ENCODE measurements at places on chromosomes 1 and 21.

GRCh38 chr1:227169343-227169742 lies 148.9 kb downstream of the CDC42BPA start:
- no peak for DNase-seq

DNA sequence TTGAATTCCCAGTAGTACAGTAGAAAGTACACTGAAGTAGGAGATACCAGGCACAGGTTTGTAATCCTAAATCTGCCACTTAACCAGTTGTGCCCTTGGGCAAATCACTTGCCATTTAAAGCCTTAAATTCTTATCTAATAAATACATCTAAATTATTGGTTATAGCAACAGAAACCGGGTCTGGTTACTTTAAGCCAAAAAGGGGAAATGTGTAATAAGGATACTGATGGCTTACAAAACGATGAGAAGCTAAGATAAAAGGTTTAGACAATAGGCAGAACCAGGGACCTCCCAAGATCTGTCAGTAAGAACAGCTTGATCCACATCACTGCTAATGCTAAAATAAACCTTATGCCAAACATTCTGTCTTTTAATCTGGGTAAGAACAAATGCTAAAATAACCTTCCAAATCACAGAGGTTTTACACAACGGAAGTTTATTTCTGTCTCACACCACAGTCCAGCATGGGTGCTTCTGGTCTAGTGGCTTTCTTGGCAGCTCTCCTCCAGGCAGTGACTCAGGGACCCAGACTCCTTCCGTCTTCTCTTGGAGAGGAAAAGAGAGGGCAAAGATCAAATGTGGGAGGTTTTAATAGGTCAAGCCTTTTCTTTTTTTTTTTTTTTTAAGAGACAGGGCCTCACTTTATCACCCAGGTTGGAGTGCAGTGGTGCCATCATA lies 16.5 kb upstream of the ZMYM1 start:
- DNase-seq: peak; percentile 69

- DNase-seq: no peak
Measured at GRCh38 chr1:230899841-230900251, 31.5 kb upstream of the C1orf198 start.

- no peak for DNase-seq
Measured at GRCh38 chr1:66154394-66154793, 361.7 kb downstream of the PDE4B start.

DNA sequence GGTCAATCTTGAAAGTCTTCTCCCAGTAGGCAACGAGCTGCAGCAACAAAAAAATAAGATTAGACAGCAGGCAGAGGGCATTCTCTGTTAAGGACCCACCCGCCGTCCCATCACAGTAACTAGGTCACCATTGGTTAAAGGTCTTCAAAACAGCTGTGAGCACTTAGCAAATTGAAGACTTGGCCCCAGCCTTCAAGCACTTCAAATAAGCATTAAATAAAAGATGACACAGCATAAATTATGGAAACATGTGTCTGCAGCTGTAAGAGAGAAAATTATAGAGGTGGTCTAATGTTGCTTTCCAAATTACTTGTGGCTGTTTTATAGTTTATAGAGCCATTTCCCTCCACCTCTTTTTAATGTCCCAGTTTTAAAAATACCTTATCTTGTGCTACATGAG lies 61.2 kb downstream of the VANGL1 start:
- DNase-seq: no peak

DNA sequence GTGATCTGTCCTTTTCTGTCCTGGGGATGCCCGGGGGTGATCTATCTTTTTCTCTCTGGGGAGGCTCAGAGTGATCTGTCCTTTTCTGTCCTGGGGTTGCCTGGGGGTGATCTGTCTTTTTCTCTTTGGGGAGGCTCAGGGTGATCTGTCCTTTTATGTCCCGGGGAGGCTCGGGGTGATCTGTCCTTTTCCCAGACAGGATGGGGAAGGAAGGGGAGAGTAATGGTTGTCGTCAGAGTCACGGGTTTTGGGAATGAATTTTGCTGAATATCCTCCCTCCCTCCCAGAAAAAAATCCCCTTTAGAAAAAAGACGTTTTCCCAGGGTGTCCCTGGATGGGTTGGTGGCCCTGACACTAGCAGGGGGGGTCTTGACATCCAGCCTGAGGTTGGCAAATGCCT lies 91.5 kb downstream of the ARHGEF10L start:
- DNase-seq: peak; percentile 96
